NCI-H1048 (cell line): ENCODE measurements at places on chromosomes 4 and X.

- DNase-seq, result no peak
Observed at GRCh38 chrX:1391370-1391706, 575 bp downstream of the SLC25A6 start.

GRCh38 chr4:183321079-183321478, 1.0 kb upstream of the CLDN22 start:
- DNase-seq, result no peak

DNA sequence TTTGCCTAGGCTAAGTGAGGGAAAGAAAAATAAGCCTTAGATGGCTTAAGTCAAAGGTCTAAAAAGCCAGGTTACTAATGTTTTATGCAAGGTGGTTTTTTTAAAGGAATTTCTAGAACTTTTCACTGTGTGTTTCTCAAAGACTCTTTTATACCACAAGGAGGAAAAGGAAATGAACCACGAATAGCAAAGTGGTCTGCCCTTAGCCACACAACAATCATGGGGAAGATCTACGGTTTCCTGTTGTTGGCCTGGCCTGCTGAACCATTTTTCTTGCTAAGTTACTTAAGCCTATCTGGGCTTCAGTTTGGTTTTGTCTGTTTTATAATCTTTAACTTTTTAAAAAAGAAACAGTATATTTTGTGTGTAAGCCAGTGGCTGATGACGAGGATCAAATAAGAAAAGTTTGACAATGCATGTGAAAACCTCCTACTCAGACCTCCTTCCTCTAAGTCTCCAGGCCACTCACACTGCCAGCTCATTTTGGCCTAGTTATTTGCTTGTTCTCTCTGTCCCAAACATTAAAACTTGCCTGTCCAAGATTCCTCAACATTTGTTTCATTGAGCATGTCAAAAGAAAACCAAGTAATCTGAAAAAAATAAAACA, 56.7 kb upstream of the COL25A1 start:
- DNase-seq, result no peak

GRCh38 chr4:54525602-54526001, 132.2 kb upstream of the KIT start:
- no peak for DNase-seq

- DNase-seq, result no peak
Observed at GRCh38 chr4:80787306-80787705, 243.2 kb upstream of the BMP3 start.

DNA sequence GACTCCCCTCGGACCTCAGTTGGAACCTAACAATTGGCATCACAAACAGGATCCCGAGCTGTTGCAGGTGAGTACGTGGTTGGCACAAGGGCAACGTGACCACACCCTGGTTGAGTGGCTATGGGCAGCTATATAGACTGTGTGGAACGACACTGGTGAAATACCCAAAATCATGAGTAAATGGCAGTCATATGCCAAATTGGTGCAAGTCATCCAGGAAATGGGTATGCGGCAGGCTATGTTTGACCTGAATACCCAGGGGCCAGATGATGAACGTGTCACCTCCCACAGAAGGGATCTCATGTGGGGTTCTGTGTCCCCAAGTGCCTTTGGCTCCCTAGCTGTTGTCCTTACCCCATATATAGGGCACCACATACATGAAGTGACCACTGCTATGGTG, 53.2 kb upstream of the CCDC149 start:
- no peak for DNase-seq

DNA sequence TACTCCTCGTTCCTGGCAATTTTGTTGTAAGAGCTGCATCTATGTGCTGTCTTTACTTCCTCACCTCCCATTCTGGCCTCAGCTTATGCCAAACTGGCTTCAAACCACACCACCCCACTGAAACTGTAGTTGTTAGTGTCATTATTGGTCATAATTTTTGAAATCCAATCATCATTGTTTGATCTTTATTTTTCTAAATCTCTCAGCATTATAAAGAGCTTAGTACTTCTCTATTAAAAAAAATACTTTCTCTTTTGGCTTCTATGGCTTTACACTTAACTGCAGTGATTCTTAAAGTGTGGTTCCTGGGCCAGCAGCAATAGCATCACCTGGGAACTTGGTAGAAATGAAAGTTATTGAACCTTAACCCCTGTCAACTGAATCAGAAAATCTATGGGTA, 83.5 kb upstream of the GRPR start:
- DNase-seq, result no peak

- no peak for DNase-seq
Observed at GRCh38 chr4:24973404-24973746, 57.4 kb downstream of the LGI2 start.

- no peak for DNase-seq
Observed at GRCh38 chrX:9394212-9394611, 70.6 kb upstream of the TBL1X start.

- DNase-seq, result no peak
Observed at GRCh38 chr4:159855731-159856130, 752.9 kb downstream of the RAPGEF2 start.

- DNase-seq, result no peak
Observed at GRCh38 chr4:12926189-12927066, 557.7 kb downstream of the RAB28 start.

- no peak for DNase-seq
Observed at GRCh38 chrX:150459196-150459595, 96.1 kb downstream of the MAMLD1 start.

DNA sequence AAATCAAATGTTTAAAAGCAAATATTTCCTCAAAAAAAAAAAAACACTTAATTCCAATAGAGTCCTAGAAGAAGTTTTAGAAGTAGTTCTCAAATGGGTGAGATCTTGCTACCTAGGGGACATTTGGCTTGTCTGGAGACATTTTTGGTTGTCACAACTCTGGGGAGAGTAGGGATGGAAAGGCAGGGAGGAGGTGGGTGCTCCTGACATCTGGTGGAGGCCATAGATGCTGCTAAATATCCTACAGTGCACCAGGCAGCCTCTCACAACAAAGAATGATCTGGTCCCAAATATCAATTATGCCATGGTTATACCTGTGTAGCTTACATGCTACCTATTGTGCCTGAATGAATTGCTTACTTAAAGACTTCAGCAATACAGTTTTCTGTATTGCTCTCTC, 46.8 kb downstream of the CPE start:
- no peak for DNase-seq
